ENCODE measurements at places on chromosomes 2 and 18.

- no peak for DNase-seq
Observed at GRCh38 chr18:24114924-24115549, 23.8 kb upstream of the CABYR start.

DNA sequence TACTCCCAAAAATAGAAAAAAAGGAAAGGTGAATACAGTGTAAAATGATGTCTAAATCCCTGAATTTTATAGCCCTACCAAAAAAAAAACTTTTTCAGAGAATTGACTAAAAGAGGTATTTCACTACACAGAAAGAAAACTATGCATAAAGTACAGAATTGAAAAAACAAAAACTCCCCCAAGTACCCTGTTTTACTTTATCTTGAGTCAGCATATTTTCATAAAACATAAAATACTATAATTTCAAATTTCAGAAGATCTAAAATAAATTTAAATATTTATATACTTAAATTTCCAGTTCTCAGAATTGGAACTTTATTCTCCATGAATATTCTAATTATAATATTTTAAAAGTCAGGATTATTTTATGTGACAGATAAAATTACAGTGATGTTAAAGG, 10.1 kb downstream of the NCKAP1 start:
- no peak for DNase-seq

GRCh38 chr2:3294493-3294892, 83.1 kb downstream of the EIPR1 start:
- no peak for DNase-seq

DNA sequence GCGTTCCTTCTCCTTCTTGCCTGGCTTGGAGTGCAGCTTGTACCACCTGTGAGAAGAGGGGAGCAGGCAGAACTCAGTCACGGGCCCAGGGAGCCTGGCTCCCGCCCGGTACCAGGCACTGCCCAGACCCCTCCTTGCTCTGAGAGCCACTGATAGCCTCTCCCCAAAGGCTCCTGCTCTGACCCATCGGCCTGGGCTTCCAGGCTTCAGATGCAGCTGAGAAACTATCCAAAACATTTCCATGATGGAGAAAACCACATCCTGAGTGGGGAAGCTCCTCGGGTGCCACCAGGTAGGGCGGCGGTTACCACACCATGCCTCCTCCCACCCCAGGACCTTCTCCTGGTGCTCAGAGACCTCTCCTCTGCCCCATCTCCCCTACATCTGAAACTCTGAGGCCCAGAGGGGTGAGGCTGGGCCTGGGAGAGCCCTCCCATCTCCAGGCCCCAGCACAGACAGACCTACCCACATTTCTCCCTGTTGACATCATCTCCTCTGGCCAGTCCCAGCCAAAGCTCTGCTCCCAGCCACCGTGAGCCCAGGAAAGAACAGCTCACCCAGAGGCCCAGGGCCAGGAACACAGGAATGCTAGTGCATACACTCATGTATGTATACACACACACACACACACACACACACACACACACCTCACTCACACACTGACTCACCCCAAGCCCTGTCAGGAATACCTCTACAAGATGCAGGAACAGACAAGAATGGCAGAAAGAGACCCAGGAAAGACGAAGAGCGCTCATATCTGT, 17.9 kb upstream of the SFXN5 start:
- DNase-seq: no peak

DNA sequence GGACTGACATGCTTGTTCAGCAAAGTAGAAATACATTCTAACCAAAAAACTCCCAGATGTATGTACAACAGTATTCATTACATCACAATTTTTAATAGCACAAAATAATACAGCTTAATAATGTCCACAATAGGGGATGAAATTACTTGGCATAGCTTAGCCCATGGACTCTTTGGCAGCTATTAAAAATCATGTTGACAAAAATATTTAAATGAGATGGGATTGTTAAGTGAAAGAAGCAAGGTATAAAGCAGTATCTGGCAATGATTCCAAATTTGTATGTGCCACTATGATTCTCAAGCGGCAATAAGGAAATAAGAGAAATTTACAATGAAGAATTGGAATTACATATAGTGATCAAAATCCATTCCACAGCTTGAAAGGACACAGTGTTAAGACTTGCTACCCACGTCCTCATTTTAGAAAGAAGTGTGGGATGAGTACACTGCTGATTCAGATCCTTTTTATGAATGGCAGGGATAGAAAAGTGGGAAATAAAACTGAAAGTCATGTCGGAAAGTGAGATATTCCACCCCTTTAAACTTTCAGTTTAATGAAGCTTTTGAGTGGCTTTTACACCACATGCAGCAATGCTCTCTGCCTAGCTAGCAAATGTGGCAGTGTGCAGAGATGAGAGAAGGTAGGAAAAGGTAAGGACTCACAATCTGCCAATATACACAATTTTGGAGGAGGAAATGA, 2.4 kb downstream of the GAREM1 start:
- DNase-seq: no peak

DNA sequence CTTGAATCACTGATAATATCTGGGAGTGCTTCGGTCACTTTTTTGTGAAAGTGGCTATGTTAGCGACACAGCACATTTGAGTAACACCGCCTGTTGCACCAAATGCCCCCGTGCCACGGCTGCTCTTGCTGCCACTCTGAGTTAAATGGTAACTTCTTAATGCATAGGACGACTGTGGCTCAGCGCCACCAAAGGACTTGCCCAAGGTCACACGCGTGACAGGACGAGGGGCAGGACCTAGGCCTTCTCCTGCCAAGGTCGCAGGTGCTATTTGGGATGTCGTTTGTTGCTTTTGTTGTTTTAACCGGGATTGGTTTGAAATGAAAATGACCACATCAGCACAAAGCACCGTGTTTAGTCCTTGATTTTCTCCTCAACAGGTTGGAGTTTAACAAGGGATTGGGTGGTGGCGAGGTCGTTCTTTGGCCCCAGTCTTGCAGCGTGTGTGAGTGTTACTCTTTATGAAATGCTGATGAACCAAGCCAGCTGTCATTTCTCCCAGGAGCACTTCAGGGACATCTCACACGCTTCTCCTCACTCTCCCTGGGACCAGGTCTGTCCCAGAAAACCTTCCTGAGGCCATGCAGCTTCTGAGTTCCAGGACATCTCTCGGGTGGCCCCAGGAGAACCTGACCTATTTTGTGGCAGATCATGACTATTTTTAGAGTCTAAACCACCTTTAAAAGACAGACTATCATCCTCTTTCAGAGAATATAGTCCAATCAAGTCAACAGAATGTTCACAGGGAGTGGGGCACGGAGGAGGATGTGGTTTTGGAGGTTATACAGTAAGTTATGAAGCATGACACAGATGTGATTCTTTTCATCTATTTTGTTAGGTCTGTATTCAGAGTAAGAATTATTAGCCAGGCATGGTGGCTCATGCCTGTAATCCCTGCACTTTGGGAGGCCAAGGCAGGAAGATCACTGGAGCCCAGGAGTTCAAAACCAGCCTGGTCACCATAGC, 49.9 kb downstream of the MTCL1 start:
- no peak for DNase-seq

DNA sequence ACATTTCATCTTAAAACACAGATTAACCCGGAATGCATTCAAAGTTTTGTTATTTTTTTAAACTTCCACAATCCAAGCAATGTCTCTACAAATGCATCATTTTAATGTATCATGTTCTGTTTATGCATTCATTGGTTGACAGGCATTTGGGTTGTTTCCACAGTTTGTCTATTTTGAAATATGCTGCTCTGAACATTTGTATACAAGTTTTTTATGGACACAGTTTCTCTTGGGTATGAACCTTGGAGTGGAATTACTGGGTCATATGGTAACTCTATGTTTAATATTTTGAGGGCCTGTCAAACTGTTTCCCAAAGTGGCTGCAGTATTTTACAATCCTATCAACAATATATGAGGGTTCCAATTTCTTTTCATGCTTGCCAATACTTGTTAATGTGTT, 57.3 kb downstream of the GULP1 start:
- DNase-seq: no peak

DNA sequence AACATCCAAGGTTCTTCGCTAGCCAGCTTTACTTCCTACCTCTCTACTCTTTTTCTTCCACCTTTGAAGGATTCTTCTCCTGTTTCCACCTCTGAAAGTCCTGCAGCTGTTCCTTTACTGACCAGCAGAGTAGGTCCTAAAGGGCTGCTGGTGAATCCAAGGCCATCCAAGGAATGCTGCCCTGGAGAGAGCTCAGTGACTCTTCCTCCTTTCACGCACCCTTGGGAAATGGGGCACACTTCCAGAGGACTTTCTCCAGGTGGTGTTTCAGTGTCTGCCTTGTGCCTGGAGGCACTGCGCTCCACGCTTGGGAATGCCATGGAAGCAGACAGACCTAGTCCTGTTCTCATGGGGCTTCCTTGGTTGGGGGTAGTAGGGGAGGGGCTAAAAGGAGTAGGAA, 45.4 kb downstream of the SLC16A14 start:
- no peak for DNase-seq

- DNase-seq: no peak
Observed at GRCh38 chr18:1383465-1383864, 478.8 kb downstream of the ADCYAP1 start.

DNA sequence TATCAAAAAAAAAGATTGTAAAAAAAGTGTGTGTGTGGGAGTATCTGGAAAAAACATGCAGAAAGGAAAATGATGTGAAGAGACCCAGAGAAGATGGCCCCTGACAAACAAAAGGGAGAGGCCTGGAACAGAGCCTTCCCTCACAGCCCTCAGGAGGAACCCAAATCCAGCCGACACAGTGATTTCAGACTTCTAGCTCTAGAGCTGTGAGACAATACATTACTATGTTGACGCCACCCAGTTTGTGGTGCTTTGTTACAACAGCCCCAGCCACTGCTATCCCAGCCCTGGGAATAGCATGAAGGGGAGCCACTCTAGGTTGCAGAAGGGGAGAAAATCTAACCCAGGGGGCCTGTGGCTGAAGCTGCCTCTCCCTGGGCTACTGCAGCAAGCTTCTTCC, 59.0 kb upstream of the ZBTB7C start:
- no peak for DNase-seq

- peak; percentile 6 for DNase-seq
Observed at GRCh38 chr2:202375033-202375608, 1.0 kb upstream of the BMPR2 start.

- DNase-seq: no peak
Observed at GRCh38 chr18:54327818-54328217, 29.8 kb downstream of the STARD6 start.

DNA sequence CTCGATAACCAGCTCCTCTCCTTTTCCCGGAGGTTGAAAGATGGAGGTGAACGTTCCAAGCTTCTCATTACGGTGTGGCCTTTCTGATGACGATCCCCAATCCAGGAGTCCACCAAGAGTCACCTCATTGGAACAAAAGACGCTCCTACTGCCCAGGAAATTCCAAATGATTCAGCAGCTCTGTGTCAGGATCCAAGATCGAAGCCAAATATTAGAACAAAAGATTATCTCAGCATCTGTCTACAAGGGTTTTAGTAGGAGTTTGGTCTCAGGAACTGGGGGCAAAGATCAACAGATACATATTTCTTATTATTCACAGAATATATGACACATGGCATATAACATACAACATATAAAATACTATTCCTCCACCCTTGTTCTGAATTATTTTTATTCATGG, 161.1 kb upstream of the RAB12 start:
- no peak for DNase-seq

GRCh38 chr18:49911427-49911826, 98.1 kb upstream of the ACAA2 start:
- no peak for DNase-seq

DNA sequence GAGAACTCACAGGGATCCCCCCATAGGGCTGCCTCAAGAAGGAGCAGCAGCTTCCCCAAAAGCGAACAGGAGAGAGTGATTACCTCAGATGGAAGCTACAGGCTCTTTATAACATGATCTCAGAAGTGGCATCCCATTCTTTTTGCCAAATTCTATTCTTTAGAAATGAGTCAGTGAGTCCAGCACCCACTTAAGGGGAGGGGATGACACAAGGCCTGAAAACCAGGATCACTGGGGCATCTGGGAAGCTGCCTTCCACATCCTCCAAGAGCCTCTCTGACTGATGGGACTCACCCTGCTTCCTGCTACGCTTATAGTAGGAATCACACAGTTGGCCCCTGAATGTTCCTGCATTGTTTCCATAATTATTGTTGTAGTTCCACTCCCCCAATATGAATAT, 96.5 kb downstream of the MAPK4 start:
- no peak for DNase-seq

DNA sequence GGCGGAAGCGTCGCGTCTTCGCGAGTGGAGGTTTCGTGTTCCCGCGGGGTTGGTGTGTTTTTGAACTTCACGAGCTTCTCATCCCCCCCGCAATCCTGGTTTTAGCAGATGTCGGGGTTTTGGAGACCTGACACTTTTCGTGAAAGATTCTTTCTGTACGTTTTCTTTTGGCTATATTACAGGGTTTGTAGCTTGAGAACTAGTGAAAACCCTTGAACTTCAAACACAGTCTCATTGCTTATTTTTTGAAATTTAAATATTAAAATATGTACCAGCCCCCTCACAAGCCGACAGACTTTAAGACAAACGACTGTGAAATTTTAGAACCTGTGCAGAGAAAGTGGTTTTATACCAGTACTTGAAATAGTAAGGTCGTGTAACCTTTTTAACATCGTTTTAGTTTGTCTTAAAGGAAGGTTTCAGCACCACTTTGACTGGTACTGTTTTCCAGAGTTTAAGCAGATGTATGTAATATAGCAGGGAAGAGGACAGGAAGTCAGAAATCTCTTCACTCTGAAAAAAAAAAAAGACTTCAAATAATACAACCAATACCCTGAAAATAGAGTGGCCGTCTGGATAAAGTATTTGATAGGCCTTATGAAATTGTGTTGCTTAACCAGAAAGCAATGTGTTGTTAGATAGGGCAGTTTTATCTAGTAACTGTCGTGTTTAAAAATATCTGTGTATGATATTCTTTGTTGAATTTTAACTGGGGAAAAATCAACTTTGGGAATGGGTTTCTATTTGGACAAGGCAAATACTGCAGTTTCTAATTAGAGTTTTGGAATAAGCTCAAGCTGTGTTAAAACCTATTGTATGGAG, 1.4 kb downstream of the SPATS2L start:
- DNase-seq: no peak

- no peak for DNase-seq
Observed at GRCh38 chr18:5461041-5461440, 82.8 kb downstream of the EPB41L3 start.

DNA sequence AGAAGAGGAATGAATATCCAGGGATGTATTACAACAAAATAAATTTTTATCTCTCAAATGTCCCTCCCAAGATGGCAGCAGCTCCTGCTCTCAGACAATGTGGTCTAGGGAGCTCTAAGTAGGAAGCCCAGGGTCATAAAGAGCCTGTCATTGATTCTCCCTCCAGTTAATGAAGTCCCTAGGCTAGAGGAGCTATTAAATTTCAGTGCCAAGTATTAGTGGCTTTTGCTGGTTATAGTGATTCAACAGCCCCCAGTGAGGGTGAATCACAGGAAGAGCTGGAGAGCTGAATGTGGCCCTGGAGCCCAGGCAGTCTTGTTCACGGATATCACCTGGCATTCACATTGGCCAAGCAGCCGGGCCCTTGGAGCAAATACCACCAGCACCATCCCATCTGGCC, 109.8 kb upstream of the YPEL5 start:
- no peak for DNase-seq

All from esophagus squamous epithelium (tissue), 5 donors.